ENCODE measurements at places on chromosomes 6 and 20. TPM values are rescaled to one million over a fixed set of nuclear protein-coding genes. Genes with fewer than 3 reads are reported as not detected.

GRCh38 chr20:57244221-57244585 is 22.2 kb downstream of the BMP7 start:
- DNase-seq, result peak; percentile 25

DNA sequence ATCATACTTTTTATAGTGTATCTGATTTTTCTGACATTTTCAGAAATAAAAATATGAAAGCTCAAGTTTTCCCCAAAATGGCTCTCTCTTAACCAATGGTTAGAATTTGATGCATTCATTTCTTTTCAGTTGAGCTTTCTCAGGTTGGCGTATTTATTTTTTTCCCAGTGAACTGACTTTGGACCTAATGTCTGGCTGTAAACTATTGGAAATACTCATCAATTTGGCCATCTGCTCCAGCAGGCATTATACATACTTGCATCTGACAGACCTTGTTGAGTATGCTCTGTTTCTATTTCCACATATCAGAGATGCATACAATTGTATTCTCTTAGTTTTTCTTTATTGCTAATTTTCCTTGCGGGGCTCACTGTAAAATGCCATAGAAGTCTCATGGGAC is 1374.8 kb upstream of the MAP3K7 start:
- DNase-seq, result no peak

- DNase-seq, result no peak
Measured at GRCh38 chr20:46501961-46502360, 11.4 kb downstream of the ZNF334 start.

GRCh38 chr6:81864124-81864523 is 111.6 kb upstream of the TENT5A start:
- DNase-seq, result no peak

DNA sequence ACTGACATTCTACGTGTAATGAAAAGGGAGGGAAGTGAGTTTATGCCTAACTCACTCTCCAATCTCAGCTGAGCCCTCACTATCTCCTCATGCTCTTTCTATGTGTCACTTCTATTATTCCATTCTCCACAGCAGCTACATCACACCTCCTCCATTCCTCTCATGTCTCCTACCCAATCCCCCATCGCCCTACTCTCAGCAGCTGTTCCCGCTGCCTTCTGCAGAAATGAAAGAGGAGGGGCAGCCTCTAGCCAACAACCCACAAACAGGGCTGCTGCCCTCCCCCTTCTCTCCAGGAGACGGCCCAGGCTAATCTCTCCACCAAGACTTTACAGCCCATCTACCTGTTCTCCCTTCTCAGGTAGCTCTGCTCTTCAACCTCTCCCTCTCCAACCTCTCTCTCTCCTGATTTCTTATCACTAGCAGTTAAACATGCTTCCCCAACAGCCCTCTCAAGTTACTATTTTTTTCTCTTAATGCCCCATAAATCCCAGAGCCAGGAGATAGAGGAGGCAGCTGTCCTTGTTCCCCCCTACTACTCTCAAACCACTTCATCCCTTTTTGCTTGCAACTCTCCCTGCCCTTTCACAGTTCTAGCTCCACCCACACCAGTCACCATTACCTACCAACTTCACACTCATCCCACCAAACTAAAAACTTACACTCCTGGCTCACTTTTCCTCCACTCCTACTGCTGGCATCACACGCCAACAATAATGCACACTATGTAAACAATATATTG is 136.5 kb downstream of the BTBD9 start:
- DNase-seq, result no peak

Gene OR2J3
- not detected for total RNA-seq

Gene HAO1
- not detected for total RNA-seq

Gene PROKR2
- not detected for total RNA-seq

Data from kidney epithelial cell (primary cell).